ENCODE measurements at places on chromosomes 2 and 18.

- no peak for DNase-seq
These were observed 44.9 kb upstream of the ASB18 start for GRCh38 chr2:236308855-236309668.

- DNase-seq: no peak
These were observed 669.7 kb upstream of the SALL3 start for GRCh38 chr18:78309924-78310323.

DNA sequence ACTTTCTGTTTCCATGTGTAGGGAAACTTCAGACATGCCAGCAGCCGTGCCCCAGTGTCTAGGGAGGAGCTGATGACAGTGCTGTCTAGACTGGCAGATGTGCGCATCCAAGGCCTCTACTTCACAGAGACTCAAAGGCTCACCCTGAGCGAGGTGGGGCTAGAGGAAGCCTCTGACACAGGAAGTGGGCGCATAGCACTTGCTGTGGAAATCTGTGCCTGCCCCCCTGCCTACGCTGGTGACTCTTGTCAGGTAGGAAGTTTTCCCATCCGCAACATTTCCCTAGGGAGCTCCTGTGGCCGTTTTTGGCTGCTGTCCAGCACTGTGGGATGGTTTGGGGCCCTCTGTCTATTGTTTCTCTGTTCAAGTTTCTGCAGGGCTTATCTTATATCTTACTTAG, 143.1 kb upstream of the TTC39C start:
- DNase-seq: no peak

DNA sequence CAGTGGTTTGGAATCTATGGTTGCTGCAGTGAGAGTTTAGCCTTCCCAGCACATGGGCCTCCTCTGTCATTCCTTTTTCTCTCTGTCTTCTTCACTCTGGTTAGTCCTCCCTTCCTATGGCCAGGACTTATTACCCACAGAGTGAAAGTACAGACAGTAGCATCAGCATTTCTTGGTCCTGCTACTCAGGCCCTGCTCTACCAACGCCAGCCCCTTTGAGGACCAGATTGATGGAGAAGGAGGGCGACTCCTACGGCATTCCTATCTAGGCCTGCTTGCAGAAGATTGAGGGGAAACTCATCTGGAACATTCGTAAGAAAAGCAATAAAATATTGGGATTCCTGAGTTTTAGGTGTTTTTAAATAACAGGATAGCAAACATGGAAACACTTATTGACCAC, 43.5 kb downstream of the BMP10 start:
- DNase-seq: no peak

GRCh38 chr2:75007061-75007460, 48.6 kb downstream of the POLE4 start:
- DNase-seq: no peak

DNA sequence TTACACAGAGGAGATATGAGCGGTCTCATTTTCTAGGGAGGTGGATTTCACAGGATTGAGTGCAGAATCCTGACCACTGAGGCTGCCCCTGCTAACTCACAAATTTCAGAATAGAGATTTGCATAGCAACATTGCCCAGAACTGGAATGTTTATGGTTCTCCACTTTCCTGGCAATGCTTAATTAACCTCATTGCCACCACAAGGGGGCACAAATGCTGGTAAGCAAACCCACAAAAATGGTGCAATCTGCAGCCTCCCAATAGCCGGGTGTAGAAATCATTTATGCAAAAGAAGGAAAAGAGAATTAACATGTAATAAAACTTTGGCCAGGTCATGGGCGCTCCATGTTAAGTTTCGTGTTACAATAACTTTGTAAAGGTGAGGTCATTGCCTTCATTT, 112.4 kb downstream of the CYRIA start:
- peak; percentile 22 for DNase-seq

- no peak for DNase-seq
These were observed 47.0 kb downstream of the RAPGEF4 start for GRCh38 chr2:172782506-172783164.

- DNase-seq: no peak
These were observed 146.6 kb downstream of the GALNT3 start for GRCh38 chr2:165647409-165647808.

GRCh38 chr2:145288650-145289496, 769.0 kb upstream of the ZEB2 start:
- DNase-seq: no peak

DNA sequence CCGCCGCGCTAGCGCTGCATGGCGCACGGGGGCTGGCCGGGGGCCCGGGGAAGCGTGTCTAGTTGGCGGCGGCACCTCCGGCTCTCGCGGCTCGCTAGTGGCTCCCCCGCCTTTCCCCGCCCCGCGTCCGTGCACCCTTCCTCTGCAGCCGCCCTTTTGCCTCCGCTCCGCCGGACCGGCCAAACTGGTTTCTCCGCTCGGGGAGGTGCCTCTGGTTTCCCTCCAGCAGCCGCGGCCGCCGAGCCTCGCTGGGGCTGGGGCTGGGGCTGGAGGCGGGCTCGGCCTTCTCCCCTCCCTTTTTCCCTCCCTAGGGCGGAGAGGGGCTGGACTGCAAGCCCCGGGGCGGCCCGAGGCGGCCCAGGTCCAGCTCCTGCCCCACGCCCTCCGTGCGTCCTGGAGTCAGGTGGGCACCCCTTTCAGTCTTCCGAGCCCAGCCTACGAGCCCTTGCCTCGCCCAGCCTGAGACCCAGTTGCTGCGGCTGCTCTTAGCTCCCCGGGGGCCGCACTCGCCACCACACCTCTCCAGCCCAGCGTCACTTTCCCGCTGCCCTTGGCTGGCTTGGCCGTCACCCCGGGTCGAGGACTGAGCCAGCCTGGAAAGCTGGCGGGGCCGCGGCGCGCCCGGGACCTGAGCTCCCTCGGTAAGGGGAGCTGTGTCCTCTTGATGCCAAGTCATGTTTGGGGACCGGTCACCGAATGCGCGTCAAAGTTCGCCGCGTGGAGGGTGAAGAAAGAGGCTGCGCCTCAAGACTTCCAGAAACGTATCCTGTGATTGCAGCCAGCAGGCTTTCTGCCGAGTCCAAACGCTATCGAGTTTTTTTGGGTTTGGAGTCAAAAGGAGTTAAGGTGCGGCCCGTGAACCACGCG, at the start of gene ATP8B1:
Gene ATP8B1, minus strand, starts transcription at position 213 of the 867 bp plus-strand sequence. CDS start 71,508 bp downstream, outside the sequence.
- peak; percentile 99 for DNase-seq

DNA sequence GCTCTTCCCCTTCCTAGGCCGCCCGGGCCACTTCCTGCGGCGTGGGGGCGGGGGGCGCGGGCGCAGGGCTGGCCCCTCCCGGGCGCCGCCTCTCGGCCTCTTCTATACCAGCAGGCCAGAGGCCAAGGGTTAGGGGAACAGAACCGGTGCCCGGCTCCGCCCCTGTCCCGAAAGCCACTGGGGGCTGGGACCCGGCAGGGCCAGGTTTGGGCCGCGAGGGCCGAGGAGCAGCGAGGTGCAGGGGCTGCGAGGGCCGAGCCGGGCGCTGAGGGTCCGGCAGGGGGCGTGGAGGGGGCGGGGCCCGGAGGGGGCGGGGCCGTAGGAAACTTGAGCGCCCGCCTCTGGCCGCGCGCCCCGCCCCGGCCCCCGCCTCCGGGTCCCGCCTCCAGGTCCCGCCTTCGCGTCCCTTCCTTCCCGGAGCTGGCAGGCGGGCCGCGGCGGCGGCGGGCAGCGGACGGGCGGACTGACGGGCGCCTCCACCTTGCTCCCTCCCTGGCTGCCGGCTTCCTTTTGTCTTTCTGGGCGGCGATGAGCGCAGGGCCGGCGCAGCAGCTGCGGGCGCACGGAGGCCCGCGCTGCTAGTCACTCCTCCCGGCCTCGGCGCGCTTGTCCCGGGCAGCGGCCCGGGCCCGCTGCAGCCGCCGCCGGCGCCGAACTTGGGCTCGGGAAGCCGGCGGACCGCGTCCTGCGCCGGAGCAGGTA, at the start of gene HPCAL1:
Gene HPCAL1, plus strand, starts transcription at position 426 of the 702 bp plus-strand sequence. CDS start 116,854 bp downstream, outside the sequence.
- peak; percentile 96 for DNase-seq
